ENCODE measurements at places on chromosomes 6 and 20.

GRCh38 chr6:142376115-142376514, 74.3 kb downstream of the ADGRG6 start:
- no peak for DNase-seq

GRCh38 chr6:115908906-115909559, 151.7 kb downstream of the FRK start:
- no peak for DNase-seq

GRCh38 chr6:72813807-72814596, 192.1 kb downstream of the KCNQ5 start:
- no peak for DNase-seq

GRCh38 chr6:53320964-53321363, 27.8 kb downstream of the ELOVL5 start:
- DNase-seq: no peak

- DNase-seq: no peak
These were observed 93.7 kb downstream of the ZFAND3 start for GRCh38 chr6:37913210-37913609.

DNA sequence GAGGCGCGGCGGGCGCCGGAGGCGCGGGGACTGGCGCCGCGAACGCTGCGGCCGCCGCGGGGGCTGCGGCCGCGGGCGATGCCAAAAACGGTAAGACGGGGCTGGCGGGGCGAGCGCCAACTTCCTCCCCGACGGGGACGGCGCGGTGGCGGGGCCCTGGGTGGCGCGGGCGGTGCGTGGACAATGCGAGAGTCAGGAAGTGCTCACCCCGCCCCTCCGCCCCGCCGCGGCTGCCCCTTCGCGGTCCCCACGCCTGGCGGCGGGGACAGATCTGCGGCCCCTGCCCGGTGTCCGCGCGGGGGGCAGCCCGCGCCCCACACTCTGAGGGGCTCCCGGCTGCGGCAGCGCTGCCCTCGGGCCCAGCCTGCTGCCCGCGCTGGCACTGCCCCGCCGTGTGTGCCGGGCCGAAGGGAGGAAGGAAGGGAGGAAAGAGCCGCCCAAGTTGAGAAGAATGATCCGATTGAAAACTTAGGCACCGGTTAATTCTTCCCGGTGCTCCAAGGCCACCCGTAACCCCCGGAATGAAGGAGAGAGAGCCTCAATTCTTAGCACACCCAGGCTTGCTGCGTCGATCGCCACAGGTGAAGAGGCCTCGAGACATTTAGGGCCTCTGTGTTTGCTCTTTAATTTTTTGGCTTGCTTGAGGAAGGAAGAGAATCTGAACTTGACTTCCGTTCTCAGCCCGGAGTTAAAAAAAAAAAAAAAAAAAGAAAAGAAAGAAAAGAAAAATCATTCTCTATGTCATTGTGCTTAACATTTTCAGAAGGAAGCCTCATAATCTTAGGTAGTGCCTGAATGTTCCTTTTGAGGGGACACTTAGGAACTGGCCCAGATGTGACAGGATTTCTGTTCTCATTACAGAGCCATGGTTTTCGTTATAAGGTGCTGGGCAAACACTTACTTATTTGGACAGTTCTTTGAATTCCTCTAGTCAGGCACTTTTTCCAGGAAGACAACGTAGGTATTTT, 982 bp downstream of the HECA start:
- DNase-seq: no peak

- peak; percentile 64 for DNase-seq
These were observed 49.4 kb upstream of the PTPN1 start for GRCh38 chr20:50460608-50461267.

All from stimulated activated CD4-positive, alpha-beta T cell treated with anti-CD3 and anti-CD28 coated beads, TNF-alpha, amount 100 ng/mL, for 48 hours (primary cell).